ENCODE measurements at places on chromosomes 1 and 21. TPM values are rescaled to one million over a fixed set of nuclear protein-coding genes. Genes with fewer than 3 reads are reported as not detected.
A peak's percentile ranks its signal among the peaks of the same experiment; 100 is the strongest.

The SLAMF6 gene
- not detected for polyA plus RNA-seq

The IL19 gene
- polyA plus RNA-seq: not detected

GRCh38 chr1:174301295-174302077 lies 142.2 kb downstream of the RABGAP1L start:
- DNase-seq: no peak

DNA sequence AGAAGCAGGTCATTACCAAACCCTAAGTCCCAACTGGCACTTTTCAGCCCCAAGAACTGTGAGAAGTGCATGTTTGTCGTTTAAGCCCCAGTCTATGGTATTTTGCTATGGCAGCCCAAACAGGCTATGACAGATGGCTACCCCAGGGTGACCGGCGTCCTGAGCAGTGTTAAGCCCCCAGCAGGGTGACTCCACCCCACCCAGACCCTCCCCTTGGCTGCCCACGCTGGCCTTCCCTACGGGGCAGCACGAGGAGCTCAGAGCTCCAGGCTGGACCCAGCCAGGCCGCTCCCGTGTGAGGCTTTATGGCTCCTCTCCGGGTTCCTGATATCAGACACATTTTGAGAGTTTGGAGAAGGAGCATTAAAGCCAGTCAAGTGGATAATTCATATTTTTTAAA lies 684.0 kb downstream of the PTPRU start:
- DNase-seq: no peak

- DNase-seq: no peak
Observed at GRCh38 chr1:175433532-175434282, 241.1 kb upstream of the KIAA0040 start.

DNA sequence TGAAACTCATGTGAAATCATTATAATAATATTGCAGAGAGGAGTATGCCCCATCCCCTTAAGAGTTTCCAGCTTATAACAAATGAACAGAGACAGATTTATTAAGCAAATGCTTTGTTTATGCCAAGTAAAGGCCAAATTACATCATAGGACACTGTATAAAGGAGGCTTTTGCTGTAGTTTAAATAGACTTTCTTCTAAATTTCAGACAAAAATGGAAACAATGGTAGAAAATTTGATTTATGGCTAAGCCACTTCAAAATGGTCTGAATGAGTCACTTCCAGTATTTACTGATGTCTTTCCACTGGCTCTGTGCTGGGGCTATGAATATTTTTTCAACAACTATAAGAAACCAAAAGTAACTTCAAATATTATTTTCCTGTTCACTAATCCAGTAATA lies 81.1 kb upstream of the ST6GALNAC5 start:
- no peak for DNase-seq

GRCh38 chr1:166738873-166739272 lies 100.4 kb upstream of the POGK start:
- no peak for DNase-seq

DNA sequence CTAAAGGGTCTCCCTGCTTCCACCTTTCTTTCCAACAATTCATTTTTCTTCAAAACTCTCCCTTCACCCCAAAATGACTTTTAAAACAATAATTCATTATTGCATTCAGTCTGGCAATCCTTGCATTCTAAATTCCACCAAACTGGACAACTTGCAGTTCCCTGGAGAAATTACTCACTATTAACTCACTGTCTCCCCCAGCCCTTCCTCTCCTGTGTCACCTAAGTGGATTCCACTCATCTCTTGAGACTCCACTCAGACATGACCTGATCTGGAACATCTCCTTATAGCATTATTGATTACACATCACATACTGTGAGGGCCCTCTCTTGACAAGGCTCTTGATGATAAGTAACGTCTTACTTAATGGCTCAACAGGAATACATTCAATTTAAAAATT lies 257.1 kb downstream of the BRINP2 start:
- peak; percentile 44 for DNase-seq

DNA sequence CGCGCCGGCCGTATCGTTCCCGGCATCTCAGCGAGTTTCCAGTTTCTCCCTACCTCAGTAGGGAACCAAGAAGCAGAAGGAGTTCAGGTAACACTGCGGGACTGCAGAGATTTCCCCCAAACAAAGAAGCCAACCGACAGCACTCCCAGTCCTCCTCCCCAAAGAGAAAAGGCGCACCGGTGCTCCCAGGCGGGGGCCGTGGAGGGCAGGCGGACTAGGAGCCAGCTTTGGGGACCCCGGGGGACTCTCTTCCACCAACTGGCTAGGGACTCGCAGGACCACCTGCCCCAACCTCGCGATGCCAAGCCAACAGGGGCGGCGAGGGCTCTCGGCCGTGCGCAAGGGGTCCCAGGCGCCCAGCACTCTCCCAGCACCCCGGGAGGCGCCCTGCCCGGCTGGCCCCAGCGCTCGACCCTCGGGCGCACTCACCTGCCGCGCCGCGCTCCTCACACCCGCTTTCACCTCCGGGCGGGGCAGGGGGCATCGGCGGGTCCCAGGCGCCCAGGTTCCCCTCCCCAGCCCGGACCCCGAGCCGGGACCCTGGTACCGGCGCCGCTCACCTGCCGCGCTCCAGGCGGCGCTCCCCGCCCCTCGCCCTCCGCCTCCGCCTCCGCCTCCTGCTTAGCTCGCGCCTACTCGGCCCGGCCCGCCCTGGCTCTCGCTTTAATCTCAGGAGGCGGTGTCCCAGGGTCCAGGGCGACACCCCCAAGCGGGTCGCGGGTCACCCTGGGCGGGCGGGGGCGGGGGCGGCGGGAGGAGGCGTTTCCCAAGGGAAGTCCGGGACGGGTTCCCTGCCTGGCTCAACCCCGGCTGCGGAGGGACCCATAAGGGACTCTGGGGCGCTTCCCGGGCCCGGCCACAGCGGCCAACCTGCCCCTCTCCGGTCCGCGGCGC lies at the start of gene TMPRSS2:
TMPRSS2 (minus strand) TSS at position 638 of the 894 bp plus-strand sequence. CDS start 10,025 bp downstream, outside the sequence.
- DNase-seq: no peak

- no peak for DNase-seq
Observed at GRCh38 chr1:194870860-194871259, 1684.4 kb upstream of the B3GALT2 start.

GRCh38 chr1:154759196-154759595 lies 110.9 kb downstream of the KCNN3 start:
- no peak for DNase-seq

Measured in GM23248 (cell line).